Fibroblast of villous mesenchyme (primary cell): ENCODE measurements at places on chromosomes 7 and 10.
A peak's percentile ranks its signal among the peaks of the same experiment; 100 is the strongest.

GRCh38 chr7:72292794-72293193 lies 119.3 kb downstream of the CALN1 start:
- DNase-seq, result no peak

- DNase-seq, result peak; percentile 64
Observed at GRCh38 chr7:29968683-29969395, 20.8 kb downstream of the SCRN1 start.

DNA sequence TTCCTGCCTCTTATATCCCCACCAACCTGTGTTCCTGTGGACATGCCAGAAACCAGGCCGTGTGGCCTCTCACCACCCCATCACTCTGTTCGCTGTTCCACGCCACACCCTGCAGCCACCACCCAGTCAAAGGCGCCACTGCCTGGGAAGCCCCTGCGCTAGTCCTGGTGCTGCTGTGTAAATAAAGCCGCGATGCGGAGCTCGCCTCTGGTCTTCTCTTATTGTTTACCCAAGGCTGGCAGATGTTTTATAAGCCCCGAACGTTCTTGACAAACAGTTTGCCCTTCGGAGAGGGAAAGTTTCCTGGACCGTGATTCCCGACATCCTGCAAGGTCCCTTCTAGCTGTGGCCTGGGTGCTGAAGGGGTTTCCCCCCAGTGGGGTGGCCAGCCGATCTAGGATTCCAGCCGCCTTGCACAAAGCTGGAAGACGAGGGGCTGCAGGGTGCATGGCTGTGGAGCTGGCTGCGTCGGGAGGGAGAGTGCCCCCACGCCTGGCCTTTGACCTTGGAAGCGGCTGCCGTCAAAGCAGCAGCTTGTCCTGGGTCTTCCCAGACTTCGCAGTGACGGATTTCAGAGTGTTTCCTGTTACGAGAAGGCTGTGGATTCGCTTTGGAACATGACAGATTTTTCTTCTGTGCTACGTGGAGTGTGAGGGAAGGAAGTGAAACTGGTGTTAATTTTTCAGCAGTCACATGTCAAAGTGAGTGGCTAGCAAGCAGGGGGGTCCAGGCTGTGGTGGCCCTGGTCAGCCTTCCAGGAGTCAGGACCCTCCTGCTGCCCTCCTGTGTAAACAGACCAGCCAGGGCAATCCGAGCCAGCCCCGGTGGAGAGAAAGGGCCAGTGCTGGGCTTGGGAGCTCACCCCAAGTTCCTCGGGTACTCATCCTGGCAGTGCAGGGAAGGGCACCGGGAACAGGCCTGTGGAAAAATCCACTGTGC lies 61.6 kb downstream of the LHPP start:
- peak; percentile 70 for DNase-seq

DNA sequence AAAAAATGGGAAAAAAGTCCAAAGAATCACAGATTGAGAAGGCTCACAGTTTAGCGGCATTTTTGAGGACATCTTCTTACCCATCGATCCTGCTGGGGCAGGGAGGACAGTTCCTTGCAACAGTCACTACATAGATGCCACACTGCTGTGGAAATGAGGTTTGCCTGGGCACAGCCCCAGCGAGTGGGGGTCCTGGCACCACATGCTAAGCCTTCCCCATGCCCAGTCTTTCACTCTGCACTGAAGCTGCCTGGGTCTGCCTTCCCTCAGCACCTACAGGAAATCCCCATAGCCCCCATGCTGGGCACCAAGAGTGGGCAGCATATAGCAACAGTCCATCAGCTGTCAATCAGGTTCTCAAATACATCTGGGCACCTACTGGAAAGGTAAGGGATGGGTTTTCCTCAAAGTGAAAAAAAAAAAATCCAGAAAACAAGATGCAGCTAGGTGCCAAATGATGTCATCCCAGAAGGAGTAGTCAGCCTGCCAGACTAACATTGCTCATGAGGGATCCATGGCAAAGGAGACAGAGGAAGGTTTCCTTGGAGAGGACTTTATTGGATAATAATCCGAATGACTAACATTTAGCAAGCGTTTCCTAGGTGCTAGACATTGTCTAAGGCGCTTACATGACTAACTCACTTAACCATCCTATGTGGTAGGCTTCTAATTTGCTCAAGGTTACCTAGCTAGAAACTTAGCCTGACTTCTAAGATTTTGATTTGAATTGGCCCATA lies 125.7 kb upstream of the CXCL12 start:
- no peak for DNase-seq

DNA sequence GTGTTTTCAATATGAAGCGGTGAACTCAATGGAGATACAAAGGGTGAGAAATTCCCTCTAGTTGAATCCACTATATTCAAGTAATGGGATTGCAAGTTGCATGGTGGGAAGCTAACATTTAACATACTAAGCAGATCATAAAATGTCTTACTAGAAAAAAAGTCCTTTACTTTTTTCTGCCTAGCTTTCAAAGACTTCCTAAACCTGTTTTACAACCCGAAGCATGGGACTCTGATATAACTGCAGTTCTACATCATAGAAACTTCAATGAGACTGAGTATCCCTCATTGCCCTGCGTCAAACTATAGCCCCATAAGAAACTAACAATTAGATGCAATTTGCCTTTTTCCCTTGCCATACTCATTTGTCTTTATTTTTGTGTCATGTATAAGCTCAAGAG lies 179.9 kb downstream of the RTKN2 start:
- no peak for DNase-seq

- no peak for DNase-seq
Observed at GRCh38 chr7:45623740-45624391, 49.7 kb downstream of the ADCY1 start.

DNA sequence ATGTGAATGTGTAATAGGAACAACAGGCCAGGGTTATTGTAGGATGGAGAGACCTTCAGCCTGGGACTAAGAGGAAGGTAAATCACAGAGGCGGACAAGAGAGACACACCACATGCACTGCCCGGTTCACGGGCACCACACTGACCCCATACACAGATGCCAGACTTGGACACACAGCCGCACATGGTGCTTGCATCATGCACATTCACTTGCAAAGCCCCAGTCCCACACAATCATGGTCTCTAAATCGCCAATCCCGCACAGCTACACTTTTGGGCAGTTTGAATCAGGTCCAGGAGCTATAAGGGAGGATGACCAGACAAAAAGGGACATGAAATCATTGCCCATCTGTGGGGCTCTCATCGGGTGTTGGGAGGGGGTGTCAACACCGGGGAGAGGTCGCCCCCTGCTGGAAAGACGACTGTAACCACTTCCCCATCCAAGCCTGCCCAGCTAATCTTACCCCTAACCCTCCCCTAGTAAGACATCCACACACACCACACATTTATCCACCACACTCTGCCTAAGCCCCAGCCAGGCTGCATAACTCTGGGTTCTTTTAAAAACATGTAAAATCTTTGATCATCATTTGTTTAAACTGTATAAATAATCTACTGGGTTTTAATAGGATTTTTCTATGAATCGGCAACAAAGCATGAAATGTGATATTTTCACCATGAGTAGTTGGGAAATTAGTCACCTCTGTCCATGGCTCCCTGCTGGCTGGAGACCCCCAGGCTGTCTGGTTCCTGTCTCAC lies 40.5 kb upstream of the SLF2 start:
- no peak for DNase-seq
